ENCODE measurements at places on chromosomes 2 and 18. TPM values are rescaled to one million over a fixed set of nuclear protein-coding genes. Genes with fewer than 3 reads are reported as not detected.

CABYR gene
- 0.90 TPM for total RNA-seq

TDRD15 gene
- not detected for total RNA-seq

DNA sequence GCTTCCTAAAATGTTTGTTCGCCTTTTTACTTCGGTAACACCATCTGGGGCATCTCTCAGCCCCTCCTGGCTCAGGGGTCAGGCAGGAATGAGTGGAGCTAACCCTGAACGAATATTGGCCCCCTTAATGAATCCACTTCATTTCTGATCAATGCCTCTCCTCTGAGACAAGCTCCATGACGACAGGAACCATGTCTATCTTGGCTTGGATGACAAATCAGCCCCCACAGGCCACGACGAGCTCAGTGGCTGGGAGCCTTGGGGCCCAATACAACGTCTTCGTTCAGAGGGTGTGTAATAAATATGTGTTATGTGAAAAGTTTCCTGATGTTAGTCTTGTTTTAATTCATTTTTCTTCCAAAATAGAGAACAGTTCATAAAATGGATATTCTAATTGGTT is 133.0 kb downstream of the COL6A3 start:
- DNase-seq, result no peak

- DNase-seq, result no peak
Observed at GRCh38 chr2:38886063-38886462, 3.6 kb upstream of the ARHGEF33 start.

GRCh38 chr2:127355407-127356008 is 32.3 kb downstream of the MAP3K2 start:
- peak; percentile 51 for DNase-seq

DNA sequence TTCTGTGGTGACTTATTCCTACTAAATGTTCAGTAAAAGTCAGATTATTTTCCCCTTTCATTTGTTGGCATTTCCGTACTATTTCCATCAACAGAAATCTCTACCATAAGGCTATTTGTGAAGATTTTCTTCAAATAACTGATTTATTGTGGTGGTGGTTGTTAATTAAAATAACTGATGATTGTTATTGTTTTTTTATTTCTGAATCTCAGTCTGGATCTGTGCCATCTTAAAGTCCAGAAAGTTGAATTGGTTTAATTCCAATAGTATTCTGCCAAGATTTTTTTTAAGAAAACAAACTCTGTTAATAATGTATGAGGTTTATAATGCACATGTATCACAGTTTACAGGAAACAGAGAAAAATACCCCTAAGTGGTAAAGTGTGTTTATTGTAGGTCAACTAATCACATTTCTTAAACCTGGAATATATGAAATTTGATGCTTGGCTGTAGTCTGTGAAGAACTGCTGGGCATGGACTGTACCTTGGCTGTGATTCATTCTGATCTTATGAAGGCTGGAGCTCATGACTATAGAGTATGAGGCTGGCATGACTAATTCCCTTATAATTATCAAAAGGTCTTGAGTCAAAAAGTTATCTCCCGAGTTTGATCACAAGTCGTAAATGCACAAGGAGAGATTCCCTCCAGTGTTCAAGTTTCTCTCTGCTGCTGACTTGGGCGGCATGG is 134.2 kb upstream of the RND3 start:
- peak; percentile 97 for DNase-seq

DNA sequence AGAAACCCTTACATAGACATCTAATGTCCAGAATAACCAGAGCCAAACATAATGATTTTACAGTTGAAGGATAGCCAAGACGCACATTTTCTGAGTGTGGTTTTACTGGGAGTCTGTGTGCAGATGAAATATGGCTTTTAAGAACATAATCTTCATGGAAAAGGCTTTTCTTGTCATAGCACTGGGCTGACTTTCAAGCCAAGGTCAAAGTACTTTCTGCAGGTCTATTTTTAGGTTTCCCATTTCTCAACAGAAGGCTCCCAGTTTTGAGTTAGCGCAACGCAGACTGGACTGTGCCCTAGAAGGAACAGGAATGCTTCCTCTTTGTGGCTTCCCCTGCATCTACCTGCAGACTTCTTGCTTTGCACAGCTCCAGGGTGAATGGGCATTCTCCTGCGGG is 92.3 kb upstream of the UPP2 start:
- no peak for DNase-seq

GRCh38 chr2:108367561-108368175 is 10.1 kb upstream of the SULT1C4 start:
- DNase-seq, result no peak

C2orf15 gene
- total RNA-seq, result 0.90 TPM

DNA sequence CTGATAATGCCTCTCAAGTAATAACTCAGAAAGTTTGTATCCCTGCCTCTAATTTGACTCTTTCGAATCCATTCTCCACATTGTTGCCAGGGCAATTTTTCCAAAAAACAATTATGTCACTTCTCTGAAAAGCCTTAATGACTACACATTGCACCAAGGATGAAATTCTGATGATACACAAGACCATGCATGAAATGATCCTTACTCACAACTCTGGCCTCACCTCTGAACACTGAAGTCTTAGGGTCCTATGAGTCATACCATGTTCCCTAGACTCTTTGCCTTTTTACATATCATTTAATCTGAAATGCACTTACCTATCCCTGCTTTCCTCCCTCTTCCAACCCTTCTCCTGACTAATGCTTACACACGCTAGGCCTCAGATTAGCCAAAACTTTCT is 51.0 kb downstream of the WDPCP start:
- peak; percentile 95 for DNase-seq

DNA sequence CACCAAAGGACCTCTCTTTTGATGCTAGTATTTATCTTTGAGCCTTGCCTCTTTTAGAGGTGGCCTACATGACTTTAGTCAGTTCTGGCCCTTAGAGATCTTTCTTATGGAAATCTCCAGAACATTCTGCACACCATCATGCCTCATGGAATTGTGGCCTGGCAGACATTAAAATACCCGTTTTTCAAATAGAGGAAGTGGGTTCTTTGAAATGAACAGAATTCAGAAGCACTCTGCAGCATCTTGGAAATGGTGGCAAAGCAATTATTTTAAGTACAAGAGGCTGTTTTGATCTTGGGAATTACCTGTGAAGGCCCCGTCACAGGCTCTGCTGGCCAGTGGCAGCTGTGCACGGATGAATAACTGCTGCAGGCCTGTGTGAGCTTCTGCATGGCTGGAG is 40.7 kb upstream of the APCDD1 start:
- no peak for DNase-seq

DNA sequence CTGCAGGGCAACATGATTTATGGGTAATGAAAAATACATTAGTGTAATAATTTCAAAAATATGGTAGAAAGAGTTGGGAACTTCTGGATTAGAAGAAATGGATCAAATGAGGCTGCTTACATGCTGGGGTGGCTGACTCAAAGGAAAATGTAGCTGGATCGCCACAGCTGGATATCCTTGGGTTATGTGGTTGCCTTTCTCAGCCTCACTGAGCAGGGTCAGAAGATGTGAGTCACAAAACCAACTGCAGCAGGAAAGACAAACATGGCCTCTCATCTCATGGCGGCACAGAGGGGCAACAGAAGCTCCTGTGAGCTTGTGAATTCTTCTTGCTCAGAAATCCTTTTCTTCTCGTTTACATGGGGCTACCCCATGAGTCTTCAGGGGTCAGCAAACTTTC is 317.1 kb upstream of the SPRED2 start:
- peak; percentile 50 for DNase-seq

Measured in bronchial epithelial cell (primary cell).